ENCODE measurements at places on chromosomes 12 and 14.
A peak's percentile ranks its signal among the peaks of the same experiment; 100 is the strongest.

DNA sequence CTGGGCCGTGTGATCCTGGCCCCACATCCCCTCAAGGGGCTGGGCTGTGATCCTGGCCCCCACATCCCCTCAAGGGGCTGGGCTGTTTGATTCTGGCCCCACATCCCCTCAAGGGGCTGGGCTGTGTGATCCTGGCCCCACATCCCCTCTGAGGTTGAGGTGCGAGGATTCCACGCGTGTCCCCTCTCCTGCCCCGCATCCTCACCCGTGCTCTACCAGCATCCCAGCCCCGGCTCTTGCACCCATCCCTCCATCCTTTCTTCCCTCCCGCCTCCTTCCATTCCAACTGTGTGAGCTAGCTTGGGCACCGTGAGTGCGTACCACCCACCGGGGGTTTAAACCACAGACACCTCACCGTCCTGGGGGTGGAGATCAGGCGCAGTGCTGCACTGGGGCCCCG, 31.1 kb upstream of the TMEM179 start:
- DNase-seq = no peak

DNA sequence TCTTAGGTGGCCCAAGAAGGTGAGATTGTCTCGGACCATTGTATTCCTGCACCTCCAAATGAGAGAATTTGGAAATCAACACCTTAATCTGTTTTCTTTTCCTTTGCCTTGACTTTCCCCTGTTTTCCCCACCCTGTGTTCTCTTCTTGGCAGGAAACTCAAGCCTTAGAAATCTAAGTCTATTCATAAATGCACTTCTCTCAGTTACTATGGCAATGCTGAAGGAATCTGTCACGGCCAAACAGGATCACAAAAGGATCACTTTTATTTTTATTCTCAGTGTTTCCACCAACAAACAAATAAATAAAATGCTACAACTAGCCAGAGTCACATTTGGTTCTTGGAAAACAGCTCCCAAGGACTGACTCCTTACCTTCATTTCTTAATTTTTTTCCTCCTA, 270.5 kb downstream of the BCAT1 start:
- no peak for DNase-seq

DNA sequence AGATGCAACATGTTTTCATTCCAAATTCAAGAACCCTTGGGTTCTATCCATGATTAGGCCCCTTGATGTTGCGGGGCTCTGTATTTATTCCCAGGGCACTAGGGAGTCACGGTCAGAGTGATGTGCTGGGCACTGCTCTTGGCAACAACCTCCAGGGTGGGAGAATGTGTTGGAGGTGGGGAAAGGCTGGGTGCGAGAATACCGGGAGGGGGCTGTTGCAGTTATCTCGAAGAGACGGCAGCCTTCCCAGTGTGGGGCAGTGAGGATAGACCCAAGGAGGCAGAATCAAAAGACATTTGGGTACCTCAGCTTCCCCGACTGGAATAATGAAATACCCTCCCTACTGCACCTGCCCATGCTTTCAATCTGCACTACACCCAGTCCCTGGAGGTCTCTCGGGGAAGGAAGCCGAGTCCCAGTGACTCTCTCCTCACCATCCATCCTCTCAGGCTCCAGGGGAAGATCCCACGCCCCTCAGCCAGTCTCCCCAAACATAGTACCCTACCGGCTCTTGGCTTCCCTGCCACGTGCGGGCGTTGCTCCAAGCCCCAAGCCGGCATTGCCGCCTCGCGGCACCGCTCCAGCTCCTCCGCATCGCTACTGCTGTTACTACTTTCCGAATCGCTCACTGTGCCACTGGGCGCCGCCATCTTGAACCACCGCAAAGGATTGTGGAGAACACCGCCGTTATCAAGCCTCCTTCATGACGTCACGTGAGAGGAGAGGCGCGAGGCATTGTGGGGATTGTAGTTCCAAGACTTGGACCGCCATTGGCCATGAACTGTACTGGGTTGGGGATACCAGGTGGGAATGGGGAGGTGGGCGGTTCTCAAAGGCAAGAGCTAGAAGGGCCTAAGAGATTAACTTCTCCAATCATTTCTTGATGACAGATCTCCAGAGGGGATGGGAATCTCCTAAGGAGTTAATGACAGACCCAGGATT, at the start of gene C12orf43:
TSS of gene C12orf43 (minus strand) at position 663 of the 942 bp plus-strand sequence. CDS start at position 650, 13 bp downstream.
- DNase-seq = peak; percentile 67

DNA sequence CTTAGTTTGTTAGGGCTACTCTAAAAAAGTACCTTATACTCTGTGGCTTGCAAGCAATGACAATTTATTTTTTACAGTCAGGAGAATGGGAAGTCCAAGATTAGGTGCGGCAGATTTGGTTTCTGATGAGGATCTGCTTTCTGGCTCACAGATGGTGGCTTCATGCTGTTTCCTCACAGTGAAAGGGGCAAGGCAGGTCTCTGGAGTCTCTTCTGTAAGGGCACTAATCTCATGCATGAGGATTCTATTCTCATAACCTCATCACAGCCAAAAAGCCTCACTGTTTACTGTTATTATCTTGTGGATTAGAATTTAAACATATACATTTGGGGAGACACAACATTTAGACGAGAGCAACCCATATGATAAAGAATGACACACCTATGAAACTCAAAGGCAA, 1957.4 kb upstream of the SEL1L start:
- no peak for DNase-seq

DNA sequence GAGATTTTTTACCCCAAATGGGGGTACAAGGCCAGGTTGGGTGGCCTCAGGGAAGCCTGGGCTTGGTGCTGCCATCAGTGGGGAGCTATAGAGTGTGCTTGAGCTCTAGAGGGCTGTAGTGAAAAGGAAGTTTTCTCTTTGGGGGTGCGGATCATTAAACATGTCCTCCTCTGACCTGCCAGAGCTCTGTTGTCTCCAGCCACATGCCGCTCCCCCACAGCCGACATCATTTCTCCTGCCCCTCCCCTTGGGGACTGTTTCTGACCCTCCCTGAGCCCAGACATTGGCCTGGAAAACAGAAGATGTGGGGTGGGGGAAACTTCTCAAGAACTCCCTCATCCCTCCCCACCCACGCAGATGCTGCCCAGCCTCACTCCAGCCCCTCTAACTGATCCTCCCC, 25.3 kb downstream of the DTX1 start:
- DNase-seq = no peak

DNA sequence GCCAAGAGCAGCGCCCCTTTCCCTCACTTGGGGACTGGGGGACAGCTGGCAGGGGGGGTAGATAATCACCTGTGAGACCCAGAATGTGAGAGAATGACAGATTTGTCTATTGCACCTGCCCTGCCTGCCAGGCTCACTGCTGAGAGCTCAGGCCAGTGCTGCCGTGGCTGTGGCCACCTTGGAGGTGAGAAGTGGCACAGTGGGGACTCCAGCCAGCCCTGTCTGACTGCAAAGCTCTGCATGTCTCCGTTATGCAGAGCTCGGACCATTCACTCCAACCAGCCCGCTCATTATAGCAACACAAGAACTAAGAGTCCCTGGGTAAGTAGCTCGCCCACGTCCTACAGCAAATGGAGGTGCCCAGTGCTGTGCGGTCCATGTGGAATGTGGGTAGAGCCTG, 88.8 kb downstream of the DICER1 start:
- DNase-seq = no peak

- no peak for DNase-seq
These were observed 1.5 kb downstream of the PACS2 start for GRCh38 chr14:105315941-105316576.

Measured in hematopoietic multipotent progenitor cell (in vitro differentiated cells).